ENCODE measurements at places on chromosomes 13 and 19.
A peak's percentile ranks its signal among the peaks of the same experiment; 100 is the strongest.

GRCh38 chr19:52270266-52270885 is 989 bp downstream of the ZNF766 start:
- no peaks in the 10 kb centered on the region for H3K27me3 ChIP-seq
- H3K4me3 ChIP-seq, result peak overlapping the region; percentile 98
- no peak for DNase-seq
- H3K36me3 ChIP-seq, result no peaks in the 10 kb centered on the region
- peak overlapping the region; percentile 94 for H3K27ac ChIP-seq

- no peaks in the 10 kb centered on the region for H3K36me3 ChIP-seq
- H3K4me3 ChIP-seq, result no peak overlapping the region
- H3K4me1 ChIP-seq, result no peaks in the 10 kb centered on the region
- H3K27ac ChIP-seq, result no peak overlapping the region
- no peak for DNase-seq
Observed at GRCh38 chr13:82341116-82341515, 1541.2 kb downstream of the SLITRK1 start.

- no peaks in the 10 kb centered on the region for H3K27me3 ChIP-seq
- no peak for DNase-seq
- H3K27ac ChIP-seq, result no peak overlapping the region
- peak overlapping the region; percentile 73 for H3K4me3 ChIP-seq
- H3K36me3 ChIP-seq, result peaks cover 19% of the 10 kb centered on the region
- peaks cover 62% of the 10 kb centered on the region for H3K4me1 ChIP-seq
Observed at GRCh38 chr19:16112778-16113177, 1.1 kb downstream of the RAB8A start.

DNA sequence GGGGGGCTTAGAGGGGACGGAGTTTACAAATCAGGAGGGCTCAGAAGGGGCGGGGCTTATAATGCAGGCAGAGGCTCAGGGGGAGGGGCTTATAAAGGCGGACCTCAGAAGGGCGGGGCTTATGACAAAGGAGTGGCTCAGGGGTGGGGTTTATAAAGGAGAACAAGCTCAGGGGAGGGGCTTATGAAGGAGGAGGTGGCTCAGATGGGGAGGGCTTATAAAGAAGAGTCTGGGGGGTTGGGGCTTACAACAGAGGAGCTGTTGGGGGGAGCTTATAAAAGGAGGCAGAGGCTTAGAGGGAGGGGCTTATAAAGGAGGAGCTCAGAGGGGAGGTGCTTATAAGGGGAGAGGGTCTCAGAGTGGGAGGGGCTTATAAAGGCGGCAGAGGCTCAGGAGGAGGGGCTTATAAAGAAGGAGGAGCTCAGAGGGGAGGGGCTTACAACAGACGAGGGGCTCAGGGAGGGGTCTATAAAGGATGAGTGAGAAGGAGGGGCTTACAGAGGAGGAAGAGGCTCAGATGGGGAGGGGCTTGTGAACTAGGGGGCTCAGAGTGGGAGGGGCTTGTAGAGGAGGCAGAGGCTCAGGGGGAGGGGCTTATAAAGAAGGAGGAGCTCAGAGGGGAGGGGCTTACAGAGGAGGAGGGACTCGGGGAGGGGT is 1.0 kb downstream of the SMIM24 start:
- H3K27me3 ChIP-seq, result peaks cover 34% of the 10 kb centered on the region
- no peak overlapping the region for H3K4me3 ChIP-seq
- H3K36me3 ChIP-seq, result no peaks in the 10 kb centered on the region
- H3K4me1 ChIP-seq, result no peaks in the 10 kb centered on the region

DNA sequence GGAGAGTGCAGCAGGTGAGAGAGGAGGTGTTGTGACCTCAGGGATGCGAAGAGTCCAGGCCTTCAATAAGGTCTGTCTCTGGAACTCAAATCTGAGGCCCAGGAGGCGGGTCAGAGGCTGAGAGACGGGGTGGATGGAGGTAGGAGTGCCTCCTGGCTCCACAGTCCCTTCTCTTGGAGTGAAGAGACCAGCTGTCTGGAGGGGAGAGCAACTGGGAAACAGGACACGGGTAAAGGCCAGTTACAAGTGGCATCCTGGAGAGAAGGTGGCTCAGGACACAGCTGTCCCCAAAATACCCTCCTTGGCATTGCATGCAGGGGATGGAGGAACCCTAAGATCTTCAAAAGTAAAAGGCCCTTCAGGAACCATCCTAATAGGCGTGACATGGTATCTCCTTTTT is 19.2 kb downstream of the PDE4A start:
- no peak overlapping the region for H3K27ac ChIP-seq
- H3K36me3 ChIP-seq, result no peaks in the 10 kb centered on the region
- H3K4me1 ChIP-seq, result no peaks in the 10 kb centered on the region
- no peak for DNase-seq
- no peaks in the 10 kb centered on the region for H3K27me3 ChIP-seq
- no peak overlapping the region for H3K4me3 ChIP-seq

DNA sequence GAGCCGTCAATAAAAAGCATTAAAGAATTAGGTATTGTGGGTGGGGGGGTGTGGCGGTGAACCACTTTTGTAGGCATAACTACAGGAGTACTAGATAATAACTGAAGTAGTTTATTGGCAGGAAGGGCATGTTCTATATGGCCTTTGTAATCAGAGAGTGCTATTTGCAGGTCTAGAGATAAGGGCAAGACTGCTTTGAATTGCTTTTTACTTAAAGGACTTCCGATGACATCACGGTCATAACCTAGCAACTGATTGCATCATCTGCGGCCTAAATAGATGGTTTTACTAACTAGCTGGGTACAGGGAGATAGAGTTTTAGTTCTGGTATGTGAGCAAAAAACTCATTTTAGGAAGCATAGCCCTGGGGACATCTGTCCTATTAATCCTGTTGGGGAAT is 24.7 kb downstream of the METTL21C start:
- no peaks in the 10 kb centered on the region for H3K4me1 ChIP-seq
- H3K36me3 ChIP-seq, result peaks cover 13% of the 10 kb centered on the region
- H3K27ac ChIP-seq, result no peak overlapping the region
- no peak overlapping the region for H3K4me3 ChIP-seq
- H3K27me3 ChIP-seq, result no peaks in the 10 kb centered on the region

- no peaks in the 10 kb centered on the region for H3K27me3 ChIP-seq
- H3K4me3 ChIP-seq, result no peak overlapping the region
- no peak overlapping the region for H3K27ac ChIP-seq
- H3K4me1 ChIP-seq, result no peaks in the 10 kb centered on the region
- no peak for DNase-seq
Observed at GRCh38 chr13:24365191-24365590, 55.8 kb downstream of the C1QTNF9 start.

DNA sequence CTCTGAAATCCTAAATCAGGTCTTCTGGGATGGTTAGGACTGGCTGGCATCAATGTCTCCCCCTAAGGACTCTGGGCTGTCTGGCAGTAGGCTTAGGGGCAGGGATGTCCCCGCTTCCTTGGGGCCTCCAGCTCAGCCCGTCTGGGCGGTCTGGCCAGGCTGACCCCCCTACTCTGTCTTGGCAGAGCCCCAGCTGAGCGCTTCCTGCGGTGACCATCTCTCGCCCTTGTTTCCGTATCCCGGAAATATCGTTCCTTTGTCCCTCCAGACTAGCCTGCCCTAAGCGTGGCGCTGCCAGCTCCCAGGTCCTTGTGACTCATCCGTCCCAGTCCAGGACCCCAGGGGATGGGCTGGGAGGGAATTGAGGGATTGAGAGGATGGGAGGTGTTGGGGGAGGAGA is 11.3 kb downstream of the GTPBP3 start:
- peak overlapping the region; percentile 3 for H3K4me3 ChIP-seq
- DNase-seq, result peak; percentile 88
- H3K4me1 ChIP-seq, result peaks cover 28% of the 10 kb centered on the region
- peak overlapping the region; percentile 63 for H3K27ac ChIP-seq

DNA sequence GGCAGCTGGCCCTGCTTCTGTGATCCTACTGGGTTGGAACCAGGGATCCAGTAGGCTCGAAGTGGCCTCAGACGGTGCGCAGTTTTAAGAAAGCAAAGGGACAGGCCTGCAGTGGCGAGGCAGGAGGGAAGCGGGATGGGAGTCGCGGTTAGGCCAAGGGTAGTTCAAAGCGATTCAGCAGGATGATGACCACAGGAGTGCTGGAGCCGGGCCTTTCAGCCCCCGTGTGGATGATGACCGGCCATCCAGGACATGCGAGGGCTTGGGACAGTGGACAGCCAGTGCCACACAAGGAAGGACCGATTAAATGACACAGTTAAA is 854 bp downstream of the RNASEH2B start:
- peak overlapping the region; percentile 77 for H3K4me3 ChIP-seq
- no peaks in the 10 kb centered on the region for H3K36me3 ChIP-seq
- no peaks in the 10 kb centered on the region for H3K27me3 ChIP-seq
- peak overlapping the region; percentile 91 for H3K27ac ChIP-seq

GRCh38 chr13:41693434-41693833 is 236.1 kb downstream of the RGCC start:
- no peak overlapping the region for H3K27ac ChIP-seq
- no peak for DNase-seq
- no peaks in the 10 kb centered on the region for H3K27me3 ChIP-seq
- no peak overlapping the region for H3K4me3 ChIP-seq

DNA sequence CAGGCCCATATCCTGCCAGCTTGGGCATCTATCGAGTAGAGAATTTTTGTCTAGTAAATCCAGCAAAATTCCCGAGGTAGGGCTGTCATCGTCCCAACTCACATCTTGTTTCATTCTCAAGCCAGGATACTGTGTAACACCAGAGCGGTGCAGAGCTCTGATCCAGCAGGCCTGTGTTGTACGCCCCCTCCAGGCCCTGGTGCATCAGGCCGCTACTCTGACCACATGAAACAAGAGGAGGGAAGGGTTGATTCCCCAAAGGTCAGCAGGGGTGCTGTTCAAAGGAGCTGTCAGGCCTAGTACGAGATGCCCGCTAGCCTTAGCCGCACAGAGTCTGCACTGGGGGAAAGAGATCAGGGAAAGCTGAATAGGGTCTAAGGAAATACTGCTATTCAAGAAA is 276.0 kb downstream of the SLC7A1 start:
- H3K27me3 ChIP-seq, result no peaks in the 10 kb centered on the region
- H3K27ac ChIP-seq, result no peak overlapping the region
- H3K36me3 ChIP-seq, result no peaks in the 10 kb centered on the region
- no peak for DNase-seq
- H3K4me1 ChIP-seq, result no peaks in the 10 kb centered on the region

DNA sequence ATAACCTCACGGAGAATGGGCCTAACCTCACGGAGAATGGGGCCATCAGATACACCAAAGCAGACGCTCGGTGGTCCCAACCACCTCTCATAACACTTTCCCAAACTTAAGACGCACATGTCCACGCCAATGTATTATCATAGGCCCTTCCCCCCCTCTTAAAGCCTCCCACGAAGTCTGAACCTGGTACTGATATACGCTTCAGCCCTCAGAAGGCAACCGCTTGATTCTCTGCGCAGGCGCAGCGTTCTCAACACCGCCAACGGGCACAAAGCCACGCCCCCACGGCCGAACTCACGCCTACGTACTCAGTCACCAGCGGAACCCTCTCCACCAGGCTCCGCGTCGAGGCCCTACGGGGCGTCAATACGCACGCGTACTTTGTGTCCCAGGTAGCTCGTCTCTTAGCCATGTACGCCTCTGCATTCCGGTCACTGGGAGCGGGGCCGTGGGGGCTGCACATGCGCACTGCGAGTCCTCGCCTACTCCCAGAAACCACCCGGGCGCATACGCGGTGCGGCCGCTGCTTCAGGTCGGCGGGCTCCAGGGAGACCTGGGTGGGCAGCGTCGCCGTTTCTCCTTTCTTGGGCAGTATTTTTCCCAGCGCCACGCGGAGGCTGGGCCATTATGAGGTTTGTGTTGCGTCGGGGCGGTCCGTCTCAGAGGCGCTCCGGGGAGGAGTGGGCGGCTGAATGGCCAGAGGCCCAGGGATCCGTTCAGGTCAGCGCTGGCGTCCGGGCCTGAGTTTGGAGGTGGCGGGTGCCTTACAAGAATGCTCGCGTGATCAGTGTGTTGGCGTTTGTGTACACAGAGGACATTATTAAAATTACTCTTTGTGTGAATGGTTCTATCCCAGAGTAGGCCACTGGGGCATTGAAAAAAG is 25.3 kb downstream of the ZNF582 start:
- H3K4me3 ChIP-seq, result peak overlapping the region; percentile 88
- H3K36me3 ChIP-seq, result peaks cover 23% of the 10 kb centered on the region
- H3K4me1 ChIP-seq, result peaks cover 8% of the 10 kb centered on the region
- H3K27me3 ChIP-seq, result no peaks in the 10 kb centered on the region

DNA sequence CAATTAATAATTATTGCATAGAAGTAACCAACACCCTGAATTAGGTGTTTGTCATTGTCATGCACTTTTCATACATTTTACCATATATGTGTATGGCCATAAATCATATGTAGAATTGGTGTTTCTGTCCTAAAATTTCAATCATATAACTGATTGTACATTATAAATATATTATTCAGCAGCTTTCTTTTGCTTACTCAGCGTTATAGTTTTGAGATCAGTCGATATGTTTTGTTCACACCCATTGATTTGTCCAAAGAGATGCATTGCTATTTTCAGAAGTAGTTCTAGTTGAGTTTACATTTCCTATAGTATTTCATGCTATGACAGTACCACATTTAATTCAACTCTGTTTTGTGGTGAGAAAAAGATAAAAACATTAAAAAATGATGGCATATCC is 50.5 kb upstream of the PARP4 start:
- H3K27me3 ChIP-seq, result no peaks in the 10 kb centered on the region
- no peaks in the 10 kb centered on the region for H3K36me3 ChIP-seq
- DNase-seq, result no peak
- H3K4me3 ChIP-seq, result no peak overlapping the region
- no peaks in the 10 kb centered on the region for H3K4me1 ChIP-seq

- no peak for DNase-seq
- H3K4me1 ChIP-seq, result no peaks in the 10 kb centered on the region
- H3K4me3 ChIP-seq, result no peak overlapping the region
Observed at GRCh38 chr13:112625698-112626097, 37.7 kb upstream of the TUBGCP3 start.

DNA sequence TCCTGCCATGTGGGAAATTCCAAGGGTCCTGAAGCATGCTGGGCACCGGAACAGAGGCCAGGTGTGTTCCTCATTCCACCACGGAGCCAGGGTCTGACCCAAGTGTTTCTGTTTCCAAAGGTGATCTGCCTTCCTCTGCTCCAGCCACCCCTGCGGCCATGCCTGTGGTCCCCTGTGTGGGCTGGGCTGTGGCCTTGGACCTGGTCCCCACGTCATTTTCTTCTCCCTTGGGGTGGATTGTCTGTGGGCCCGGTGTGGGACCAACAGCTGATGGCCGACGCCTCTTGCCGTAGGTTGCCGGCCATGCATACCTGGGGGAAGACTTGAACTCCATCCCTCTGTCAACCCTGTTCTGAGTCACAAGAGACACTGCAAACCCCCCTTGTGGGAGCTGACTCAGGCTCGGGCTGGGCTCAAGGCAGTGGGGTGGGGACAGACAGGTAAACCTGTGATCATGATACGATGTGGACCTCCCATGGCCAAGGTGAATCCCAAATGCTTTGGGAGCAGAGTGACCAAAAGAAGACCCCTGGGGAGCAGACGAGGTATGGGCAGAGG is 35.0 kb downstream of the ATP11A start:
- no peak for DNase-seq
- no peak overlapping the region for H3K4me3 ChIP-seq
- H3K4me1 ChIP-seq, result peaks cover 86% of the 10 kb centered on the region
- no peaks in the 10 kb centered on the region for H3K27me3 ChIP-seq
- H3K27ac ChIP-seq, result peak overlapping the region; percentile 22

DNA sequence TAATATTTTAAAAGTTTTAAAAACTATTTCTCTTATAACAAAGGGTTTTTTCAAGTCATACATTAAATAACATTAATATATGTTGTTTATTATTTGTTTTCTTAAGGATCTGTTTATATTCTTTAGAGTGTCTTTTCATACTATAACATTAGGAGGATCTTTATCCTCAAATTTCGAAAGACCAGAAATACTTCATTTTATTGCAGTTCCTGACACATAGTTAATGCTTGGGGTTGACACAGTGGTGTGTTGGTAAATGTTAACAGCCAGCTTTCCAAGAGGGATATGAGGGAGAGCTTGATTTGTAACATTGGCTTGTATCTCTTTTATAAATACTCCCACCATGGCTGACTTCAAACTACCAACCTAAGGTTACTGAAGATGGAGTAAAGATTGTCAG is 126.6 kb upstream of the KLF5 start:
- H3K27ac ChIP-seq, result no peak overlapping the region
- no peak overlapping the region for H3K4me3 ChIP-seq
- H3K4me1 ChIP-seq, result no peaks in the 10 kb centered on the region

All from heart left ventricle (tissue), 16 donors.